ENCODE measurements at places on chromosomes 1 and 21.

DNA sequence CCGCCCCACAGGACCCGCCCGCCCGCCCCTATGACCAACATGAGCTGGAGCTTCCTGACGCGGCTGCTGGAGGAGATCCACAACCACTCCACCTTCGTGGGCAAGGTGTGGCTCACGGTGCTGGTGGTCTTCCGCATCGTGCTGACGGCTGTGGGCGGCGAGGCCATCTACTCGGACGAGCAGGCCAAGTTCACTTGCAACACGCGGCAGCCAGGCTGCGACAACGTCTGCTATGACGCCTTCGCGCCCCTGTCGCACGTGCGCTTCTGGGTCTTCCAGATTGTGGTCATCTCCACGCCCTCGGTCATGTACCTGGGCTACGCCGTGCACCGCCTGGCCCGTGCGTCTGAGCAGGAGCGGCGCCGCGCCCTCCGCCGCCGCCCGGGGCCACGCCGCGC lies 7.9 kb upstream of the IBA57 start:
- DNase-seq: no peak

DNA sequence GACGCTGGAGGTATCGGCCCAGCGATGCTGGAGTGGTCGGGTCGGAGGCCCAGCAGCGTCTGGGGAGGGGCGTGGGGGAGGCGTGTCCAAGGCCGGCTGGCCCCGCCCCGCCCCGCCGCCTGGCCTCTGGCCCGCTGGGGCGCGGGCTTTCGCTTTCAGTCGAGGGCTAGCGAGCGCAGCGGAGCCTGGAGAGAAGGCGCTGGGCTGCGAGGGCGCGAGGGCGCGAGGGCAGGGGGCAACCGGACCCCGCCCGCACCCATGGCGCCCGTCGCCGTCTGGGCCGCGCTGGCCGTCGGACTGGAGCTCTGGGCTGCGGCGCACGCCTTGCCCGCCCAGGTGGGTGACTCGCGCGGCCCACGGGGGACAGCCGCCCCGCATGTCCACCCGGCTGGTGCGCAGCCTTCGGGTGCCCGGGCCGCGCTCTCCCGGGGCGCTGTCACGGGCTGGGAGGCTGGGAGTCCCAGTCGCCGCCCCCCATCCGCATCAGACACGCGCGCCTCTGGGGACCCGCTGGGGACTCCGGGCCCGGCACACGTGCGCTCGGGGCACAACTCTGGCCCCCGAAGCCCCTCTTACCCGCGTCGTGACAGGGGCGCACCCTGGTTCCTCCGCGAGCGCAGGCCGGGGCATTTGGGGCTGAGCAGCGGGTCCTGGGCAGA lies at the start of gene TNFRSF1B:
Gene TNFRSF1B (plus strand): TSS at position 158 of the 659 bp plus-strand sequence. CDS start 101 bp downstream, at position 259.
- peak; percentile 47 for DNase-seq

DNA sequence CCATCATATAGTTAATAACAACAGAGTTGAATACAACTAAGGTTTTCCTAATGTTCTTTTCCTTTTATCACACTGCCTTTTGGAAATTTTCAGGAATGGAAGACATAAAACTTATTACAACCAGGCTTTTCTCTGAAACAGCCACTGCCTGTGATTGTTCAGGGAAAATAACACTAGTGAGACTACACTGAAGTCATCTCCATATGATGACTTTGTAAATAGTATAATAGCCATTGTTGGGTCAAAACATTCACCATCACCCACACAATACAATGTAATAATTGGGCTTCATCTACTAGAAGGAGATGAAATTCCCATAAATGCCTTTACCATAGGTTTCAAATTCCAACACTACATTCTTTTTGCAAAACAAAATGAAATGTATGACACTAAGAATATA lies 5.0 kb downstream of the TESK2 start:
- no peak for DNase-seq

- DNase-seq: peak; percentile 11
Observed at GRCh38 chr1:174964261-174964971, 35.3 kb upstream of the CACYBP start.

GRCh38 chr1:192272732-192273131 lies 44.1 kb upstream of the RGS21 start:
- DNase-seq: no peak

GRCh38 chr1:42439940-42440339 lies 15.9 kb downstream of the ZMYND12 start:
- DNase-seq: peak; percentile 62

DNA sequence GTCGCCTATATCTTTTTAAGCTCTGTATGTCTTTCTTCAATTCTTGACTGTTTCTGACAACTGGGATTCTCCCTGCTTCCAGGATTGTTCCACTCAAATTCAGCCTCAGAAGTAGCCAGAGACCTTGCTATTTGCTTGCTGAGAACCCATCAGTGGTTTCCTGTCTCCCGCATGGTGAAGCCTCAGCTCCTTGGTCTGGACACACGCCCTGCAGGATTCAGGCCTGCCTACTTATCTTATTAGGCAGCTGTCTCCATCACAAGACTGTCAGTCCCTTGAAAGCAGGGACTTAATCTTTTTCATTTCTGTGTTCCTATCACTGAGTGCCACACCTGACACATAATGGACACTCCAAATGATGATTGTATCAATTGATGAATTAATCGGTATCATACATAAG lies 175.3 kb downstream of the PLPP3 start:
- no peak for DNase-seq

GRCh38 chr1:84298684-84299535 lies 2.6 kb upstream of the SAMD13 start:
- peak; percentile 43 for DNase-seq

DNA sequence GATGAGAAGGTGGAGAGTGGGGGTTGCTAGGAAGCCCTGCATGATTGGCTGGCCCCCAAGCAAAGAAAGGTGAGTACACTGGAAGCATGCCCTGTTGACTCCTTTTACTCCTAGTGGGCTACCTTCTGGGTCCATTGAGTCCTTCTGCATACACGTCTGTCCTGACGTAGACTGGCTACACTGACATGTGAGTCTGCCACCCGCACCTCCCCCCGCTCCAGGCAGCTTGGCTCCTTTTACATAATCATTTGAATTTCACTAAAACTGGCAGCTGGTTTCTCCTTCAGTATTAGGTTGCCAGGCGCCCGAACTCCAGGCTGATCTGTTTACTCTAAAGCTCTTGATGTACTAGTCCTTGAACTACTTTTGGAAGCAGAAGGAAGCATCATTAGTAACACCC lies 8.7 kb downstream of the MRPS21 start:
- DNase-seq: no peak

DNA sequence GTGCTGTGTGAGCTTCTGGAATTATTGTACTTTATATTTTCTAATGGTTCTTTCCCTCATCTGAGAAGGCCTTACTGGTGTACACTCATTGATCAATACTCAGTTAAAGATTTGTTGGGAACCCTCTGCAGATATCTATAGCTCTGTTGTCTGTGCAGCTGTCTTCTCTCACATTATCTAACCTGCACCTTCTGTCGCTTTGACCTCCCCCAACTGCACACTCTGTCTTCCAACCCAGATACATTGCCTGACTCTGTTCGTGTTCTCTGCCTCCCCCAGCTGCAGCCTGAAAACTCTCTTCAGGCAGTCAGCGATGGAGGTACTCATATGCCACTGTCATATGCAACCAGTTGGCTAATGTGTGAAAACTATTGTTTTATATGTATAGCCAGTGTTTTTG lies 334.3 kb downstream of the NCAM2 start:
- no peak for DNase-seq

DNA sequence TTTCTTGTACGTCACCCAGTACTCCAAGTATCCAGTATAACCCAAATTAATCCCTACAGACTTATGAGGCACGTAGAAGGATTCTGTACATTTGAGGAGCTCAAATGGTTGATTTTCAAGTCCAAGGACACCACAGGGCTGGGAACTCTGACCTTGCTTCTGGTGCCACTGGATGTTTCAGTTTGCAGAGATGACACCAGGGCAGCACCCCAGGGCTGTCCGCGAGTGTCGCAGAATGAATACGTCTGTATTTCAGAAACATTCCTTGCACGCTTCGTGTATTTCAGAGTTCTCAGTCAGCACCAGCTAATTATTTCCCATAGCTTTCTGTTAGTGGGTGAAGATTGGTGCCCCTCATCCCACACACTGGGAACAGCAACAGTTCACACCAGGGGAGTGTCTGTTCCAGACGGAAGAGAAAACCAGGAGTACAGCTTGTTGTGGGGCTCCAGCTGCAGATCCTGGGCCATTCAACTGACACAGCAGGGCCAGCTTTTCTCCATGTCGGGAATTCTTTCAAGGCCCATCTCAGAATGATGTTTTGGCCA lies 159.2 kb downstream of the RHOU start:
- DNase-seq: no peak

DNA sequence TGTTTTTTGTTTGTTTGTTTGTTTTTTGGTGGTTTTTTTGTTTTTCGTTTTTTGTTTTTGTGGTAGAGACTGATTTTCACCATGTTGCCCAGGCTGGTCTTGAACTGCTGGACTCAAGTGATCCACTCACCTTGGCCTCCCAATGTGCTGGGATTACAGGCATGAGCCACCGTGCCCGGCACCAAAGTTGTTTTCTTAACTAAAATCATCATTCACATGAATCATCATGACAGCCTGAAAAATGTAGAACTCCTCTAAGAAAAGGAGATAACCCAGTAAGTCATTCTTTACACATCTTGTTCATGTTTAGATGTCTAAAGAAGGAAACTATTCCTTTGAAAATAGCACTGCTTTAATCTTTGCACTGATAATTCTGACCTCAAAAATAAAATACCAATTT lies 37.5 kb downstream of the DISP1 start:
- peak; percentile 30 for DNase-seq

- no peak for DNase-seq
Observed at GRCh38 chr1:113280581-113280980, 109.7 kb upstream of the MAGI3 start.

GRCh38 chr1:145983960-145984830 lies 12.2 kb downstream of the TXNIP start:
- no peak for DNase-seq

DNA sequence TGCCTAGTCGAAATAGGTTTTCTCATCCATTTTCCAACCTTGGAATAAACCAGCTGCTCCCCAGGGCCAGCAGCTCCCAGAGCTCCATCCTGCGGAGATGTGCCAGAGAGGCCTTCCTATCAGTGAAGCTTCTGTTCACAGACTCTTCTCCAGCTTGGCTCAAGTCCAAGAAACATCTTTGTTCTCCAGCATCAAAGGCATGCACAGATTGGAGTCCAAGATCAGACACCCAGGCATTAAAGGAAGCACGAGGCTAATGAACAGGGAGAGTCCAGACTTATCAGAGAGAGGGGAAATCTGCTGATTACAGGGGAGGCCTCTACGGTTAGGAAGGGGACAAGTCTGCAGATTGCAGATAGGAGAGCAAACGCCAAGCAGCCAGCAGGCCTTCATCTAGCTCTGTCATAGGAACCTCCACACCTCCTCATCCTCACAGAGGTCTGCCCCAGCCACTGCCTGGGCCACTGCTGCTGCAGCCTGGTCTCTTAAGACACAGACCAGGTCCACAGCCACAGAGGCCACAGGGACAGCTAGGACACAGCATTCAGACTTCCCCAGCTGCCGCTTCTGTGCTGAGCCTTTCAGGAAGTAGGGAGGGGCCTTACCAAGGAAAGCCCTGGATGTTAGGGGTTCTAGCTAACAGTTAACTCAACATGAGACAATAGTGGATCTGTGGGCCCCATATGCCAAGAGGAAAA lies 3.4 kb downstream of the PRR9 start:
- DNase-seq: no peak

DNA sequence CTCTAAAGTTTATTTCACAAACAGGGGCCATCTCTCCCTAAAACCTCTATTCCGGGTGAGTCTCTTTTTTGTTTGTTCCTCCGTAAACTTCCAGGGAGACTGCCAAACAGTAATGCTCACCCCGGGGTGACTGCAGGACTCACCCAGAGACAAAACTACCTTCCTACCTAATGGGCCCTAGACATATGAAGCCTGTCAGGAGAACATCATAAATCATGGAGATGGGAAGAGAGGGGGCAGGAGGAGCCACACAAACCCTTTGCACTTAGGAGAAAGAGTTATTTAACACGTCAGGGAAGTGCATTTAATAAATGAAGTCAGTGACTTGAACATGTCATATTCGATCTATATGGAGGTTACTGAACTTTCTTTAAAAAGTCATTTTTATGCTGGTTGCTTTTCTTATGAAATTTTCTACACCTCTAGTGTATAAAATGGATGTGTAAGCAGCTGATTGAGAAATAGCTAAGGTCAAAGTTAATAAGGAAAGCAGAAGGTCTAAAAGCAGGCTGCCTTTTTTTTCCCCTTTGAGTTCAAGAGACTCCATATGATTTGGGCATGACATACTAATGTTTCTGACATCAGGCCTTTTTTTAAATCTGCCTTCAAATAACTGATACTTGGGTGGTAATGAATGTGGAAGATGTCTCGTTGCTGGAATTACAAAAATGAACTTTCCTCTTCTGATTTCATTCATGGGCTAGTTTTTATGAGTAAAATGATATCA lies 286.9 kb upstream of the USP25 start:
- DNase-seq: no peak

DNA sequence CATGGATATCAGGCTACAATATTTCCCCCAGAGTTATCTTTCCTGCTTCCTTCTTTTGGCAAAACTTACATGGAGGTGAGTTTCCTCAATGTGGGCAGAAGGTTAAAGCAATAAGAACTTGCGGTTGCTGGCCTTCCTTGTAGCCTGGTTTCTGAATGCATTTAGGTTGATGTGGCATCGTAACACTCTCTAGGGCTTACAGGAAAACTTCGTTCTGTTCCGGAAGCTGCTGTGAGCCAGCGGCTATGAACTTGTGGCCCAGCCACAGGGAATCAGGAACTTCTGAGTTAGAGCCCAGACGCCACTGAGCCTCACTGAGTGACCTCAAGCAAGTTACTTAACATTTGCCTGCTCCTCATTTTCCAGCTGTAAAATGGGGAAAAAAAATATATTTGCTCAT lies 623.4 kb upstream of the ADAMTS5 start:
- peak; percentile 4 for DNase-seq

GRCh38 chr1:228996281-228996680 lies 261.0 kb downstream of the RHOU start:
- DNase-seq: no peak

DNA sequence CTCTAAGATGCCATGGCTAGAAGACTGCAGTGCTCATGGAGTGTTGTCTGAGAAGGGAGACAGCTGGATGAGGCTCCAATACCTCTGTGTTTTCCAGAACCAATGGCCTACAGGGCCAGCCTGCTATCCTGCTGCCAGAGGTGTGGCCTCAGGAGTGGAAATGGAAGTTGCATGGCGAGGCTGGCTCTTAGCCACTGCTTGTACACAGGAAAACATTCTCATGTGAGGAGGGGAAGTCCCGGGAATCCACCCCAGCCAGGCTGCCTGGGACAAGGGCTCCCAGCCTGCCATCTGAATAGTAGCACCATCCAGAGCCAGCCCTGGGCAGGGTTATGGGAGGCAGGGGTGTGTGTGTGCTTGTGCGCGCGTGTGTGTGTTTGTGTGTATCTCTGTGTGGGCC lies 56.5 kb downstream of the SDC3 start:
- peak; percentile 65 for DNase-seq

DNA sequence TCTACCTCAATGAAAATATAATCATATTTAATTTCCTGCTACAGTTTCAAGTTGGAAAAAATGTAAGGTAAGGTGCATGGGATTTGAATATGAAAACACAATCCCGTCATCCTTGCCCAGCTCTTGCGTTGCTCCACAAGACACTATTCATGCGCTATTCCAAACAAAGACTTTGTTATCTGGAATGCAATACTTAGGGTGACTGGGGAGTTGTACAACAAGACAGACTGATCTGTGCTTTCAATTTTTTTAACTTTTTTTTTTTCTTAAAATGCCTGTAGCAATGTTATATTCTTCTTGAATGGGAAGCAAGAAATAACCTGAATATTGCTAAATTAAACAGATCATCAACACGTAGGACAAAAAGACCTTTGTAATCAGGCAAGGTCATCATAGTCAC lies 1077.2 kb downstream of the TTLL7 start:
- DNase-seq: no peak
